ENCODE measurements at places on chromosomes 11 and 22.

GRCh38 chr11:34302046-34302921 lies 55.5 kb downstream of the ABTB2 start:
- no peak for DNase-seq

GRCh38 chr11:131944736-131945135 lies 574.3 kb downstream of the NTM start:
- DNase-seq = no peak

DNA sequence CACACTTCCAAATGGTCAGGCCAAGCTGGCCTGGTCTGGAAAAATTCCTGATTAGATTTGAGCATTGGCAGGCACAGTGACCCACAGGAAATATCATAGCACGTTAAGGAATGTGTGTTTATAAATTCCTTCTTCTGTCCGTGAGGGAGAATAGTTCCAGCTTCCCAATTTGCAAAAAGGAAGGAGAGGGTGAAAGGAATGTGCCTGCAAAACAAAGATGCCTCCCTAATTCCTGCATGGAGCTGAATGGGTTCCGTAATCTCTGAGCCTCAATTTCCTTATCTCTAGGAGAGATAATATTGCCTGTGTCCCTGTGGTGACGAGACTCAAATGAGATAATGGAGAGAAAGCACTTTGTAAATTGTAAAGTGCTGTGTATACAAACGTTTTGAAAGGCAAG lies 105.1 kb downstream of the FEZ1 start:
- no peak for DNase-seq

DNA sequence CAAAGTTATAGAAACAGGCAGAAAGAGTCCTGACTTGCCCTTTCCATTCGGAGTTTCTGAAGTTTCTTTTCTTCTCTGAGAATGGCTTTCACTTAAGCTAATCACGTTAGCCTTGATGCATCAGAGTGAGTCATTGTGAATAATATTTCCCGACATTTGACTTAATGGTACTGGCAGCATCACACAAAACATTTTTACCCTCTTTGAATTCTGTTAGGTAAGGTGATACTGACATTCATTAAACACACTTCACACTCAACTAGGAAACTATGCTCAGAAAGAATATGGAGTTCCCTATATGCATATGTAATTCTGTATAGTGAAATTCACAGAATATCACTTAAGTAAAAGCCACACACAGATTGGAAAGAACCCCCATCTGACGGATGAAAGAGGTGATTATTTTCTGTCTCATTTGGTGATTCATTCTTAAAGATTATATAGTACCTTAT lies 120.8 kb upstream of the ARHGAP20 start:
- no peak for DNase-seq

GRCh38 chr11:123509737-123510578 lies 79.9 kb downstream of the GRAMD1B start:
- DNase-seq = no peak

DNA sequence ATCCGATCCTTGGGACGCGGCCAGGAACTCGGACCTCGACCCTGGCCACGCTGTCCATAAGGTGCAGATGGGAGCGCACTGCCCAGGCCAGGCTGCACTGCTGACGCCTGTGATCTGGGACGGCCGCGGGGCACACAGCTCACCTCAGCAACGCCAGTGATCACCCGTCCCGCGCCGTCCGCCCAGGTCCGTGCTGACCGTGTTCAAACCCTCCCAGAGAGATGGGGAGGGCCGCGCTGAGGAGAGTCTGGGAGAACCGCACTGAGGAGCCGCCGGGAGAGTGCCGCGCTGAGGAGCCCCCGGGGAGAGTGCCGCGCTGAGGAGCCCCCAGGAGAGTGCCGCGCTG lies 636 bp downstream of the KCNQ1OT1 start:
- no peak for DNase-seq

DNA sequence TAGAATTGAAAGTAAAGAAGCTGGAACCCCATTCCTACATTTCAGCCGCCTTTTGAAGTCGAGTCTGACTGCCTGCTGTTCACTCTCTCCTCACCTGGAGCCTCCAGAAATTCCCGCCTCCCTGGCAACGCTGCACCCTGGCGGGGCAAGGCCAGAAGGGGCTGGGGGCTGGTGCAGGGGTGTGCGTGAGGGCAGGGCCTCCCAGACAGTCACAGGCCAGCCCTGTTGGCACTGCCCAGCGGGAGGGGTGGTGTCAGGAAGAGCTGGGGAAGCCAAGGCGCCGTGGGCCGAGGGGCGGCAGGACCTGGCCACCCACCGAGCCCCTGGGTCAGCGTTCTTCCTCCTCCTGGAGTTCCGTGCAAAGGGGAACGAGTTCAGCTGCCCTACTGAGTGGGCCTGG lies 123.2 kb downstream of the KCNQ1OT1 start:
- no peak for DNase-seq

- DNase-seq = no peak
Observed at GRCh38 chr11:34643311-34643710, 22.4 kb downstream of the EHF start.

DNA sequence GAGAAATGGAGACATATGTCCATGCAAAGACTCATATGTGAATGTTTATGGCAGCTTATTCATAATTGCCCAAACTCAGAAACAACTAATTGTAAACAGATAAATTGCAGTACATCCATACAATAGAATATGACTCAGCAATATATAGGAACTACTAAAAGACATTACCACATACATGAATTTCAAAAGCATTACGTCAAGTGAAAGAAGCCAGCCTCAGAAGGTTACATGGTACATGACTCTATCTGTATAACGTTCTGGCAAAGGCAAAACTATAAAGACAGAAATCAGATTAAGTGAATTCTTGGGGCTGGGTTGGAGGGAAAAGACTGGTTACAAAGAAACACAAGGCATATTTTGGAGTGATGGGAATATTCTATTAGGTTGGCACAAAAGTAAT lies 7.2 kb downstream of the KCTD21 start:
- no peak for DNase-seq

DNA sequence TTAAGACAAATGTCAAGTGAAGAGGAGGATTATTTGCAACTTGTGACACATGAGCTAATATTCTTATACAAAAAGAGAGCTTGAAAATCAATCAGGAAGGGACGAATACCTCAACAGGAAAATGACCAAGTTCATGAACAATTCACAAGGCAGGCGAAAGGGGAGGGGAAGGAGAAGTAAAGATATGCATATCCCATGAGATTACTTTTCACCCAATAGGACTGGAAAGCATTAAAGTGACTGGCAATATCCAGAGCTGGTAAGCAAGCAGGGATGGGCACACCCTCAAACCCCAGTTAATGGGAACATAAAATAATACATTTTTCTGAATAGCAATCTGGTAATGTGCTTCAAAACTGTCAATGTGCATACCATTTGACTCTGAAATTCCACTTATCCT lies 129.5 kb downstream of the SLC1A2 start:
- no peak for DNase-seq

DNA sequence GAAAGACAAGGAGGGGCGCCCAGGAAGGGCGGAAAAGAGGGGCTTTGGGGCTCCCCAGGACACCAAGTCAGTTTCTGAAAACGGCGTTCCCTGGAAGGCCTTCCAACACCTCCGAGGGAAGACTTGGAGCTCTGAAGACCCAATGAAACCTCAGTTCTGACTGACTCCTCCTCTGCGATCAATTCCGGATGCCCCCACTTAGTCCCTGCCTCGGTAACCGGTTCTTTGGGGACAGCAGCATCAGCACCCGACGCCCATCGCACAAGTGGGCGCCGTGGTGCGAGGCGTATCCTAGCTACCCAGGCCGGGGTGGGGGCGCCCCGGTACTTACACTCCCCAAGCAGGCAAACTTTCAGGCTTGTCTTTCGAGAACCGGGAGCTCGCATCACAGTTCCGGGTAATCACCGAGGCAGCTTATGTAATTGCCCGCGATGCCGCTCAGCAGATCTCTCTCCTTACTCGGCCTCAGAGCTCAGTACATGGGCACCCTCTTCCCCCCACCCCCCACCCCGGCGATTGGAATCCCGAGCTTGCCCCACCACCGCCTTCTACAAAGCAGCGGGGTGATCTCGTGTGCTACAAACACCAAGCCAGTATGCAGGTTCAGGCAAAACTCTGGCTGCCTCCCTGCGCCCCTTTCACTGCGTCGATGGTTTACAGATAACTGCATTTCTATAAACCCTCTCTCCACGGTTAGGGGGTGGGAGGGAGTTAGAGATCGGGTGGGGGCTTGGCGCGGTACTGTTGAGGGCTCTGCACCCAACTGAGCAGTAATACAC lies 2.0 kb downstream of the TENM4 start:
- DNase-seq = no peak

DNA sequence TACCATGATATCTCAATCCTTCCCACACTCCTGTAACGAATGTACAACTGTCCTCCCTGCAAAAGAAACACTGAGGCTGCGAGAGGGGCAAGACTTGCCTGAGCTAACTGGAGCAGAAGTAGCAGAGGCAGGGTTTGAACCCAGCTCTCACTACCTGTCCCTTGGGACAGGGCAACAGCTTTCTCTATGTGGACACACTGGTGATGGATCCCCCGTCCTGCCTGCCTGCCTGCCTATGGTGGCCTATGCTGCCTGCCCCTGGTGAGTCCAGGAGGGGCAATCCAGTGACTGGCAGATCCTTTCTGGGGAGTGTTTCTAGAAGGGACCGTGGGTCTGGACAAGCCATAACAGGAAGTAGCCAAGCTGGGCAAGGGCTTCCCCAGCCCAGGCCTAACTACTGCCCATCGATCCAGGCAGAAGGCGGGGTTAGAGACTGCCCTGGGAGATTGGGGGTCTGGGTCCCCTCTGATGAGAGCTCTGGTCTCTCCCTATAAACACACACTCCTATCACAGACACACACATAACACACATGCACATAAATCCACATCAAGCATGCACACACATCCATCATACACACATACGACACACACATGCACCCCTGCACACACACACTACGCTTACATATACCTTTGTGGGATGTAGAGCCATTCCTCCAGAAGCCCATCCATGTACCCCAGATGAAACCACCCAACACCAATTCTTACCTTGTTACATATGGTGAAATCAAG lies 1.1 kb upstream of the EMID1 start:
- DNase-seq = no peak

- no peak for DNase-seq
Observed at GRCh38 chr22:46112405-46112804, 37.9 kb upstream of the PPARA start.

GRCh38 chr22:43007519-43008102 lies 7.3 kb downstream of the PACSIN2 start:
- DNase-seq = no peak

- DNase-seq = no peak
Observed at GRCh38 chr11:36565031-36565610, 2.7 kb upstream of the RAG1 start.

DNA sequence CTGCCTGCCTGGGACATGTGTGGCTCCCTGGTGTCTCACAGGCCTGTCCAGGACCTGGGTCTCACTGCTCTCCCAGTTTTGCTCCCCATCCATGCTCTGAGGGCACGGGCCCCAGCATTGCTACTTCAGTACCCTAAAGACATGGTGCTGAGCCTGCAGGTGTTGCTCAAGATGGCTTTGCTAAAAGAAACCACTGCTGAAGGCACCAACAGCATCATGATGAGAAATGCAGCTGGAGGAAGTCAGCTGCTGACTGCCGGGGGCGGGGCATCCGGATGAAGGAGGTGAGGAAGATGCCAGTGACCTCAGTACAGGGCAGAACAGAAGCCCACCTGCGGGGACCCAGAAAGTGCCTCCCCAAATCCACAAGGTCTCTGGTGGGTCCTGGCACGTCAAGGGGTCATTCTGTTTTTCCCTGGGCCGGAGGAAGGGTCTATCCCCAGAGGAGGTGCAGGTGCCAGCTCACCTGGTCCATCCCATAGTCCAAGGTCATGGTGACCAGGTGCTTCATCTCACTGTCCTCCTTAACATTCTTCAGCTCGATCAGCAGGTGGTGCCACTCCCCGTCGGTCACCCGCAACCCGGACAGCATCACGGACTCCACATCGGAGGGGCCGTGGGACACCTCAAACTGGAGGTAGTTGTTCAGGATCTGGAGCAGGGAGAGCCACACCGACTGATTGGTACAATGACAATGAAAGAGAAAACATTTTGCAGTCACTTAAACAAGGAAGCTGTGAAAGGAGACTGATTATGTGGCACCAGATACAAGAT lies 63.9 kb downstream of the TRMU start:
- no peak for DNase-seq

DNA sequence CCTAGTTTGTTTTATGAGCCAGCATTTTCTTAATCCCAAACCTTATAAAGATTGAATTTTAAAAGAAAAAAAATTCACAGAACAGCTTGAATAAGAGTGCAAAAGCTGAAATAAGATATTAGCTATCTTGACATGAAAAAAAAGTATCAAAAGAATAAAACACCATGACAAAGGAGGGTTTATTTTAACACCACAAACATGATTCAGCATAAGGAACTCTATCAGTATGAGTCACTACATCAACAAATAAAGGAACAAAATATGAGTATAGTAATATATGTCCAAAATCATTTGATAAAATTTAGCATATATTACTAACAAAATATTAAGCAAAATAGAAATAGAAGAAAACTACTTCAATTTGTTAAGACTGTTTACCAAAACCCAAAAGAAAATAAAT lies 9.6 kb upstream of the LMO1 start:
- no peak for DNase-seq

DNA sequence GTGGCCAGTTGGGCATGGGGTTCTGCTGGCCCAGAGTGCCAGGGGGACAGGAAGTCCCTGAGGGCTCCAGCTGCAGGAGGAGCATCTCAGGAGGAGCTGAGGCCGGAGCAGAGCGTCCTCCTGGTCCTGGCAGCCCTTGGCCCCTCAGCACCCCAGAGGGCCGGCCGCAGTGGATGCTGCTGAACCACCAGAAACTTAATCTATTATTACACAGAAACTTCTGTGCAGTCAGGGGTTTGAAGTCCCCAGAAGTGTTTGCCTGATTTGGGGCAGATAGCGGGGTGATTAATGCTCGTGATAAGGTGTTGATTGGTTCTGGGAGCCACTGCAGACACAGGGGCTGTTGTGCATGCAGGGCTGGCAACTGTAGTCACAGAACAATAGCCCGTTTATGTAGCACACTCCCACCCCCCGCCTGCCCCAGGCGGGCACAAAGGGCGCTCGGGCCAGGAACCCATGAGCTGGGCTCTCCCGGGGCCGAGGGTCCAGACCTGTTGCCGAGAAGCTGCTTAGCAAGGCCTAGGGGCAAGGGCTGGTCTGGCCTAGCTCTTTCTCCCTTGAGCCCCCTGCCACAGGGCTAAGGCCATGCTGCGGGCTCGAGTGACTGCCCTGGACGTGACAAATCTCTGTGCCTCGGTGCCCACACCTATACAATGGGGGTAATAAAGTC lies 29.0 kb upstream of the KCNQ1OT1 start:
- DNase-seq = no peak

DNA sequence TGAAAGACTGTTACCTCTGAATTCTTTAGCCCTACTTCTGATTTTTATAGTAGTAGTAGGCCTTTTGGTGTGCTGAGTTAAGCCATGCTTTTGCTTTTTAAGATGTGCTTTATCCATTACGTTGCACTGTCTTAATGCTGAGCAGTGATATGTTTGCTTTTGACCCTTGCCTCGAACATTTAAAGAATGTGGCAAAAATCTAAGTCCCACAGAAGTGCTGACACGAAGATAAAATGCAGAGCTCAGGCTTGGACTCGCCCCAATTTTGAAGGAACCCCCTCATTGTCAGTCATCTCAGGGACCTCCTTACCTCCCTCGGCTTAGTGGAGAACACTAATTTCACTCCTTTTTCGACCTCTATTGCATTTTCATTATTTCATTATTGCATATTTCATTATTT lies 272.9 kb downstream of the DDX10 start:
- DNase-seq = no peak

Data from CD4-positive, alpha-beta T cell treated with Interleukin-1 beta for 1 hour (primary cell).